Jurkat, Clone E6-1 (cell line): ENCODE measurements at places on chromosomes 4 and X.

DNA sequence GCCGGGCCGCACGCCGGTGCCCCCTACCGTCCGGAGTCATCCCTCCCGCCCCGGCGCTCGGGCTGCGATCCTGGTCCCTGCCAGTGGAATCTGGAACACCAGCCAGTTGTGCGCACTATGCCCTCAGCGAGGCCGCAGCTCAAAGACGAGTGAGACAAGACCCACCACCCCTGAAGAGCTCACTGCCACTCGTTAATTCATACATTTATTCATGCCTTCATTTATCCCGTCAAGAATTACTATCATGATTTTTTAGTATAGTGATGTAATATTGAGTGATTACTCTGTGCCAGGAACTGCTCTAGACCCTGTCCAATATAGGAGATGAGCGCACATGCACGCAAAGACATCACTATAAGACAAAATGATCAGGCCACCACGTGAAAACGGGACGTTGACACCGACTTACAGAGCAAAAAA lies 247 bp upstream of the PPA2 start:
- no peak for DNase-seq

DNA sequence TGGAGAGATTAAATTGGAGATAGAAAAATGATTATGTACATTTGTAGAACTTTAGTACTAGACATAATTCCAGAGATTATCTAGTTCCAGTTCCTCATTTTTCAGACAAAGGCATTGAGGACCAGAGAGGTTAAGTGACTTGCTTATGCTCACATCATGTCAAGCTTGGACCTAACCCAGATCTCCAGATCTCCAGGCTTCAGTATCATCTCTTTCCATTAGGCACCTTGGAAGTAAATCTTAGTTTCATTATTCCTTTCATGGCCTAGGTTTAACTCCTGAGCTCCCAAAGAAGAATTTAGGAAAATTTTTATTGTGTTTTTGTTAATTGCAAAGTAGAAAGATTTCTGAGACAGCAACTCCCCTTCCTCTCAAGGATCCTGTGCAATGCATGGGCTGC lies 148.8 kb downstream of the GATB start:
- no peak for DNase-seq

DNA sequence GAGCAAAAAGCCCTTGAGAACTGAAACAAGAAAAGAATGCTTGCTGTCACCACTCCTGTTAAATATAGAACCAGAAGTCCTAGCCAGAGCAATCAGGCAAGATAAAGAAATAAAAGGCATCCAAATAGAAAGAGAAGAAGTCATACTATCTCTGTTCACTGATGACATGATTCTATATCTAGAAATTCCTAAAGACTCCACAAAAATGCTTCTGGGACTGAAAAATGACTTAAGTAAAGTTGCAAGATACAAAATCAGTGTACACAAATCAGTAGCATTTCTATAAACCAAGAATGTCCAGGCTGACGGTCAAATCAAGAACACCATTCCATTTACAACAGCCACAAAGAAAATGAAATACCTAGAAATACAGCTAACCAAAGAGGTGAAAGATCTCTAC lies 552.7 kb upstream of the SLIT2 start:
- DNase-seq = no peak

DNA sequence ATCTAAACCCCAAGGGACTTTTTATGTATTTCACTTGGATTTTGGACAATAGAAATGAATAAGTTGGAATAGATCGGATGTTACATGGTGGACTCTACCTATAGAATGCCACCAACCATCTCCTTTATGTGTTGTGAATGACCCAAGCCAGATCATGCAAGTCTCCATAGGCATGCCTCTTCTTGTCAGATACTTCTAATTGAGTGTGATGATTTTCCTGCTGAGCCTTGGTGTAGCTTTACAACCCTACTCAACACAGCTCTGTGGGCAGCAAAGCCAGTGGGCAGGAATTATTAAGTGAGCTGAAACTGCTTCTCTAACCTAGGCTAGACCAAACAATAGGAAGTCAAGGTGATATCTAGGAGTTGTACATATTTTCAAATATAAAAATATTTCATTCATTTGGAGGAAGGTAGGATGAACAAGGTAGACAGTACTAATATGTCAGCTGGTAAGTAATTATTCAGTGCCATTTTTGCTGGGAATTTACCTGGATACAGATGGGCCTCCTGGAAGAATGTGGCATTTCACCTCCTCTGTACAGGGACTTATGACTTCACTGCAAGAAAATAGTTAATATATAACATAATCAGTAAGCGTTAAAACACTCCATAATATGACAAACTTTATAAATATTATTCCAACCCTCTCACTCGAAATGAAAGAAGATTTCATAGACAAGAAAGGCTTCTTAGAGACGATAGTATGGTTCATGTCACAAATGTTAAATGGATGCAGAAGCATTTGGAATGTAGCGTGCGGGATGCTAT lies 298.0 kb upstream of the FAT1 start:
- no peak for DNase-seq

- DNase-seq = no peak
These were observed 61.6 kb upstream of the PRPS1 start for GRCh38 chrX:107566604-107567262.

DNA sequence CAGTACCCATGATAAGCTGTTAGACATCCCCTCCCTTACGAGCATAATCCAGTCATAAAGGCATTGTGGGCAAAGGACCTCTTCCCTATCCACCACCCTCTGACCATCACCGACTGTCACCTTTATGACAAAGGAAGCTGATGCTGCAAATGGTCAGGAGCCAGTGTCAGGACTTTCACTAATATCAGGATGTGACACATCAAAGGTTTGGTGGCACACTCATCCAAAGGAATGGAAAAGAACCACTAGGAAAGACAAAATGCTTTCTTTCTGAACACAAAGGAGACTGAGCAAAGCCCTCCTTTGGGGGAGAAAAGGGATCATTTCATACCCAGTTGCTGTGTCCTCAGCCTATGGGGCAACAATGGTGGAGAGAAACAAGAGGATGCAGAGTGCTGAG lies 66.9 kb upstream of the PROM1 start:
- no peak for DNase-seq

- no peak for DNase-seq
These were observed 648.7 kb downstream of the GRID2 start for GRCh38 chr4:92952426-92952825.

- peak; percentile 28 for DNase-seq
These were observed 5.5 kb upstream of the S100P start for GRCh38 chr4:6687947-6688878.

GRCh38 chr4:48343035-48343434 lies 1.7 kb downstream of the SLAIN2 start:
- DNase-seq = no peak

GRCh38 chrX:11766487-11766886 lies 8.4 kb downstream of the MSL3 start:
- no peak for DNase-seq

DNA sequence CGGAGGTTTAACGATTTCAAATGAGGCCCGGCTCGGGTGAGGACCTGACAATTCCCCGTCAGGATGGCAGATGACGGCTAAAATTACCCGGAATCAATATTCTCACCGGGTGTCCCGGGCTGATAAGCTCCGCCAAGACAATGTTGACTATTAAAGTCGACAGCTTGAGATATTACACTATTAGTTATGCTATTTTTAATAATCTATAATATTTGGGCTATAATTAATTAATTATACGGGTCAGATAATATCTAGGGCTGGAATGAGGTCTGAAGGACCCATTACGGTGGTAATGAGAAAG lies 9.4 kb upstream of the NKX1-1 start:
- DNase-seq = no peak

- DNase-seq = no peak
These were observed 349.6 kb downstream of the GPAT3 start for GRCh38 chr4:83885256-83886182.

GRCh38 chr4:4971796-4972195 lies 47.5 kb downstream of the CYTL1 start:
- DNase-seq = no peak

DNA sequence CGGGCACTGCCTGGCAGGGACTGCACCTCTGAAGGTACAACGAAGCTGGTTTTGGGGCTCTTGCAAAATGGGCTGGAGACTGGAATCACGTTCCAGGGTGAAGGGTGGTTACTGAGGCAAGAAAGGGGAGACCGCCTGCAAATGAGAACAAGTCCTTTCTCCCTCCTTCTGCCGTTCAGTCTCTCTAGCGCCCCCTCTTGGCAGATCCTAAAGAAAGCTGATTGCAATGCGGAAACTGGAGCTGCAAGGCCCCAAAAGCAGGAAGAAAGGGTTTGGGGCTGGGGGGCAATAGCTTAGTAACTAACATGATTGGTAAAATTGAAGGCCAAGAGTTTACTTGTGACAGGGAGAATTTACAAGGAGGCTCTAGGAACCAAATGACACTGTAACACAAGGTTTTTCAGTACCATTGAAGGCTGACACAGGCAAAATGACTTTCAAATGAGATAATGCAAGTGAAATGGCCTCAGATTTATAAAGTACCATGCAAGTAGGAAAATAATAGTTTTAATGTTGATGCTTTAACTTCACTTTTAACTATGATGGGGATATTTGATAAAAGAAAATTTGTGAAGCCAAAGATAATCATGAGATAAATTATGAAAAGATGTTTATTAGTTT lies 222.7 kb upstream of the HAND2 start:
- DNase-seq = peak; percentile 56

GRCh38 chrX:20132666-20133065 lies 9.0 kb downstream of the EIF1AX start:
- no peak for DNase-seq

DNA sequence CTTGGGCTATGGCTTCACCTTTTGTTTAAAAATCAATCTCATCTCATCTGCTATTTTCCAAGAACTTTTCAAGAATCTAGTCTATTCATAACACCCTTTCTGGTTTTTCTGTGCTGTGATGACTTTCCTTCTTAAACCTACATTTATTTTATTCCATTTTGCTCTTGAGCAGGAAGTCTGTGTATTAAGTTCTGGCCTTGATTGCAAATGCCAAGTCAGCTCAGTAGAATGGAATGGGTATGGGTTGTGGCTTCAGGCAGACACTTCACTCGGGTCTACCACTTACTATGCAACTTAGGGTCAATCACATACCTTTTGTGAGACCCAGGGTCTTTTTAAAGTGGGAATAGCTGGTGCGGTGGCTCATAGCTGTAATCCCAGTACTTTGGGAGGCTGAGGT lies 522.3 kb downstream of the TRIML1 start:
- no peak for DNase-seq

GRCh38 chr4:99833756-99834155 lies 17.1 kb downstream of the DAPP1 start:
- no peak for DNase-seq

GRCh38 chr4:64539234-64539849 lies 130.1 kb upstream of the TECRL start:
- DNase-seq = peak; percentile 64

DNA sequence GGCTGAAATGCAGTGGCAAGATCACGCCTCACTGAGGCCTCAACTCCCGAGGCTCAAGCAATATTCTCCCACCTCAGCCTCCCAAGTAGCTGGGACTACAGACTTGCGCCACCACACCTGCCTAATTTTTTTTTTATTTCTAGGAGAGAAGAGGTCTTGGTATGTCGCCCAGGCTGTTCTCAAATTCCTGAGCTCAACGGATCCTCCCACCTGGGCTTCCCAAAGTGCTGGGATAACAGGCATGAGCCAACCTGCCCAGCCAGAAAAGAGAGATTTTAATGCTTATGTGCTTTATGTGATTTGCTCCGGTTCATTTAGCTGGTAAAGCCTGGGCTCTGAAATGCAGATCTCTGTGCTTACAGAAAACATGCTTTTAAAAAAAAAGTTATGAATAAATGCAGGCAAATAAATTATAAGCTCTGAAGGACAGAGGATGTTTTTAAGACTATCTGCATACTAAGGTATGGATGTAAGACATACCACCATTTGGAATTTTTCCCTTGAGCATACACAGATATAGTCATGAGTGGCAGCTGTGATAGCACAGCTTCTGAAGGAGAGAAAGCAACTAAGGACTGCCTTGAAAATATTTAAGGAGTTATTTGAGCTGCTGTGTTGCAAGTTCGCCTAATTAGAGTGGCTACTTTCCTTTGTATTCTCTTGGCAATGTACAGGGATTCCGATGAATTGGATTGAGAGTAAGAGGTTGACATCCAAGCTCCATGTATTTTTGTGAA lies 13.8 kb downstream of the GUCY1B1 start:
- no peak for DNase-seq

DNA sequence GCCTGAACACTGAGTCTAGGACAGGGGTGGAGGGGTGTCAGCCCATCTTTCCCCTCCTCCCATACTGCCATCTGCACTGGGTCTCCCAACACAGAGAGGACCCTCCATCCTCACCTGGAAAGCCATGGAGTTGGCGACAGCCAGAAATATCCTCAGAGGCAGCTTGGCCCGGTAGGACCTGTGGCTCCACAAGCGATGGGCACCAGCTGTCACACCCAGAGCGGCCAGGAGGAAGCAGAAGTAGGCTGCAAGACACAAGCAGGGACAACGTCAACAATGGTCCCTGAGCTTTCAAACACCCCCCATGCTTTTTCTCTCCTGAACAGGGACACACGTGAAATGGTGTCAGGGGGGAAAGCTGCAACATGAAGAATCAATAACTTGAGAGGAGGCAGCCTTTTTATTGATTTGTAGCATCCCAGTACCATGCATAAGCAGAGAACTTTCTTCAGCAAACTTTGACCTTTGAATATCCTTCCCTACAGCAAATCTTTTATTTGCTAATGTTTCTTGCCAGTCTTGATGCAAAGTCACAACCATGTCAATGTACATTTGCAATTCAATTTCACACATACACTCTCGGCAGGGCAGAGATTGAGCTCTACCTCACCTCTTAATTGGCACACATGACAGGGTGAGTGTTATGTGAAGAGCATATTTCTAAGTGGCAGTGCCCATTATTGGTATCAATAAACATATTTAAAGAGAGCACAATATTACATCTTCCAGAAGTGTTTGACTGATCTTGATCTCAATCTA lies 93.2 kb downstream of the SCD5 start:
- DNase-seq = no peak

- DNase-seq = peak; percentile 84
These were observed 4.1 kb downstream of the IL9R start for GRCh38 chrX:156001667-156002021.

DNA sequence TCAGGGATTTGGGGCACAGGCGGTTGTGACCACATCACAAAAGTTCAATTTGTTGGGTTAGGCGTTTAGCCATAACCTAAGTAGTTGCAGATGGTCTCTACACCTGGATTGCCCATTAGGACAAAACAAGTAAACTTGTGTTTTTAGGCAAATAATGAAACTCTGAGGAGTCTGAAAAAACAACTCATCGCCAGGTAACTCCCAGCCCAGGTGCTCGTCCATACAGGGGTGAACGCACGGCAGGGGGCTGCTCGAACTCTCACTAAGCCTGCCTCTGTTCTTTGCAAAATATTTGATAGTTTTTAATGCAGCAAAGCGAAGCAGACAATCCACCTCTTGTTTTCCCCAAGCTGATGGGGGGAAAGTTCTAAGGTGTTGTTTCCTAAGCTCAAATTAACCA lies 559 bp upstream of the RHOH start:
- DNase-seq = no peak

DNA sequence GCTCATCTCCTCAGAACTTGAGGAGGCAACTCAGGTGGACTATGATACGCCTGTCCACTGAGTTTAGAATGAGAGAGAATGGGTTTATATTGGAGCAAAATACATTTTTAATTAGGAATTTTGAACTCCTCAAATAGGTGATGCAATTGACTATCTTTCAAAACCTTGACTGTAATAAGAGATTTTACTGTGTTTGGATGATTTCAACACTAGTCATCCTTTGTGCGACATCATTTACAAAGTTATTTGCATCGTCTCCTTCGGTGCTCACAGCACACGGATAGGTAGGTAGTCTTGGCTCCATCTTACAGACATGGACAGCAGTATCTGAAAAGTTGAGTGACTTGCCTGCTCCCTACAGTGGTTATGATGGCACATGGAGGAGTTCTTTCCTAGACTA lies 67.0 kb downstream of the AASDH start:
- DNase-seq = no peak

GRCh38 chr4:90162566-90162965 lies 35.4 kb downstream of the CCSER1 start:
- no peak for DNase-seq
